Neural progenitor cell (in vitro differentiated cells): ENCODE measurements at places on chromosomes 13 and 19.

DNA sequence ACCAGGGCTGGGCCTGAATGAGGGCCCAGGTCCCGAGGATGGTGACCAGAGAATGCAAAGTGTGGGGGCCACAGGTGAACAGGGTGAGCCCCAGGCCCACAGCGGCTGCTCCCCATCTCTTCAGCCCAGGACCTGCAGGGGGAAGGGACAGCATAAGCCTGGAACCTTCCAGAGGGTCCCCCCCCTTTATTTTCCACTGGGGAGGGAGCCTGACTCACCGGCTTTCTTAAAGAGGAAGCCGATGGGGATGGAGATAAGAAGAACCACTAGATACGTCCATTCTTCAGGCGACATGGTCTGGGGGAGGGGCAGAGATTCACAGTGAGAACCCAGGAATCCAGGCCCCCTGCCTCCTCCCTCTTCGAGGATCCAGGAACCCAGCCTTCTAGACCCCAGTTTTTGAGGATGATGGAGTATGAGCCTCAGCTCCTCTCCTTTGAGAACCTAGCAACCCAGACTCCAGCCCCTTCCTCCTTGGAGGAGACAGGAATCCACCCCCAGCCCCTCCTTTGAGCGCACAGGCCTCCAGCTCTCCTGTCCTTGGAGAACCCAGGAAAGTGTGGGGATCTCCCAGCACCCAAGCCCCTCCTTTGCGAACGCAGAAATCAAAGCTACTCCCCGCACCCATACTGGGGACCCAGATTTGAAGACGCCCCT lies 1.0 kb downstream of the MBOAT7 start:
- peaks cover 16% of the 10 kb centered on the region for H3K4me1 ChIP-seq
- no peak overlapping the region for H3K27ac ChIP-seq
- H3K4me3 ChIP-seq: peak overlapping the region; percentile 80
- peaks cover 3% of the 10 kb centered on the region for H3K36me3 ChIP-seq
- DNase-seq: peak; percentile 53

DNA sequence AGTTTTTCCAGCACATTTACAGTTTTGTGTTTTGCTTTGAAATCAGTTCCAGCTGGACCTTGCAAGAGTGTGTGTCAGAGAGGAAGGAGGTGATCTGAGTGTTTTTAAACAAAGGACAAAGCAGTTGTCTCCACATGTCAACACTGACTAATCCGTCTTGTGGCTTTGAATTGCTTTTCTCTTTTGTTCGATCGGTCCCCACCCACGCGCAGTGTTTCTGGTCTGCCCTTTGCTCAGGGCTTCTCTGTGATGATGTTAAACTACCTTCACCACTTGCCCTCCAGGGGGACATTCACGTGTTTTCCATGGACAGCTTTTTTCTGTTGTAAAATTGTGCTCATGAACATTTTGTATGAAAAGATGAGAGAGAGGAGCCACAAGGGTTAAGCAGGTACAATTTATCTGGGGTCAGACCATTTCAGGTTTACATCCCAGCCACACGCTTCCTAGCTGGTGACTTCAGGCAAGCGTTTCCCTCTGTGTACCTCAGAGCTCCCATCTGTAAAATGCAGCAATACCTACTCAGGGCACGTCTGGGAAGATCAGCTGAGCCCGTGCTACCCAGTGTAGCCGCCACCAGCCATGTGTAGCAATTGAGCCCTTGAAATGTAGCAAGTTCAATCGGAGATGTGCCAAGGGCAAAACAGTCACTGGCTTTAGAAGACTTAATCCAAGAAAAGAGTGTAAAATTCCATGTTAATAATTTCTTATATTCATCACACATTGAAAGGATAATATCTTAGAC lies 13.5 kb upstream of the PLA2G4C start:
- peaks cover 13% of the 10 kb centered on the region for H3K4me1 ChIP-seq
- H3K27ac ChIP-seq: peak overlapping the region; percentile 70
- H3K4me3 ChIP-seq: no peak overlapping the region
- DNase-seq: peak; percentile 78
- no peaks in the 10 kb centered on the region for H3K36me3 ChIP-seq

GRCh38 chr19:29372091-29372415 lies 153.7 kb upstream of the VSTM2B start:
- no peak overlapping the region for H3K27ac ChIP-seq
- peaks cover 9% of the 10 kb centered on the region for H3K4me1 ChIP-seq
- no peak for DNase-seq
- H3K4me3 ChIP-seq: no peak overlapping the region
- H3K27me3 ChIP-seq: no peaks in the 10 kb centered on the region
- H3K36me3 ChIP-seq: no peaks in the 10 kb centered on the region

GRCh38 chr13:33717775-33718174 lies 100.2 kb upstream of the RFC3 start:
- no peaks in the 10 kb centered on the region for H3K4me1 ChIP-seq
- no peaks in the 10 kb centered on the region for H3K36me3 ChIP-seq
- no peak overlapping the region for H3K4me3 ChIP-seq
- no peak overlapping the region for H3K27ac ChIP-seq

DNA sequence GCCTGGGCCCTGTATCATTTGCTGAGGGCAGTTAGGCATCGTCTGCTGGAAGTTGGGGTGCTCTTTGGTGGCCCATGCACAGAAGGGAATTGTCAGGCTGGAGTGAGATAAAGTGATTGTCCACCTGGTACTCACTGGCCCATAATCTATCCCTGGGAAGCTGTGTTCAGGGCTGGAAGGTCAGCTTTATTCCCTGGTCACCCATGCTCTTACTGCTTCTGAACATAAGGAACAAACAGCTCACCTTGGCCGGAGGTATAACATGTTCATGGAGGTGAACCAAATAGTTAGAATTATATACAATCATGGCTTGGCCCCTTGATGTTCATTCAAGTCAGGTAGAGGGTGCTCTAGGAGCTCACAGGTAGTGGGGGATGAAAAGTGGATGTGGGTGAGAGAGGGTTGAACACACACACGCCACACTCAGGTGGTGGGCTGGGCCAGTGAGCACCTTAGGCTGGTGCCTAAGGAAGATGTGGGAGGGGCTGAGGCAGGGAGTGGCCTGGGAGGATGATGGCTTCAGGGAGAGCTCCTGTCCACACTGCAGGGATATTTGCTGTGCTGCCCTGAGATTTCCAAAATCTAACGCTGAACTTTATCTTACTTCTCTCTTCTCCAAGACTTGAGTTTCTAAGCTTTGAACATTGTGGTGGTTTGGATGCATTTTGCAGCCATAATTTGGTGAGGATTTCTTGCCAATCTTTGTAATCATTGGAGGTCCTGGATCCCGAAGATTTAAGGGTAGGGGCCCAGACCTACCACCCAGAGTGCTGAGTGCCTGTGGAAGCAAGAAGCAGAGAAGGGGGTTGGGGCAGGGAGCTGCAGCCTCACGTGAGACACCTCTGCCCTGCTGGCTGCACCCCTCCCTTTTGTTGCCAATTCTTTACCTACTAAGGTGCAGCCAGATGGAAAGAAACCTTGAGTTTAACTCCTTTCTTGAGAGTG lies 420.6 kb downstream of the ZNF536 start:
- H3K4me3 ChIP-seq: no peak overlapping the region
- no peaks in the 10 kb centered on the region for H3K4me1 ChIP-seq
- no peak for DNase-seq
- no peaks in the 10 kb centered on the region for H3K36me3 ChIP-seq

- H3K4me3 ChIP-seq: no peak overlapping the region
- no peak for DNase-seq
- H3K36me3 ChIP-seq: peaks cover 23% of the 10 kb centered on the region
- H3K27ac ChIP-seq: no peak overlapping the region
- H3K4me1 ChIP-seq: no peaks in the 10 kb centered on the region
- H3K27me3 ChIP-seq: no peaks in the 10 kb centered on the region
Measured at GRCh38 chr19:37361994-37362393, 8.9 kb upstream of the ZNF527 start.

DNA sequence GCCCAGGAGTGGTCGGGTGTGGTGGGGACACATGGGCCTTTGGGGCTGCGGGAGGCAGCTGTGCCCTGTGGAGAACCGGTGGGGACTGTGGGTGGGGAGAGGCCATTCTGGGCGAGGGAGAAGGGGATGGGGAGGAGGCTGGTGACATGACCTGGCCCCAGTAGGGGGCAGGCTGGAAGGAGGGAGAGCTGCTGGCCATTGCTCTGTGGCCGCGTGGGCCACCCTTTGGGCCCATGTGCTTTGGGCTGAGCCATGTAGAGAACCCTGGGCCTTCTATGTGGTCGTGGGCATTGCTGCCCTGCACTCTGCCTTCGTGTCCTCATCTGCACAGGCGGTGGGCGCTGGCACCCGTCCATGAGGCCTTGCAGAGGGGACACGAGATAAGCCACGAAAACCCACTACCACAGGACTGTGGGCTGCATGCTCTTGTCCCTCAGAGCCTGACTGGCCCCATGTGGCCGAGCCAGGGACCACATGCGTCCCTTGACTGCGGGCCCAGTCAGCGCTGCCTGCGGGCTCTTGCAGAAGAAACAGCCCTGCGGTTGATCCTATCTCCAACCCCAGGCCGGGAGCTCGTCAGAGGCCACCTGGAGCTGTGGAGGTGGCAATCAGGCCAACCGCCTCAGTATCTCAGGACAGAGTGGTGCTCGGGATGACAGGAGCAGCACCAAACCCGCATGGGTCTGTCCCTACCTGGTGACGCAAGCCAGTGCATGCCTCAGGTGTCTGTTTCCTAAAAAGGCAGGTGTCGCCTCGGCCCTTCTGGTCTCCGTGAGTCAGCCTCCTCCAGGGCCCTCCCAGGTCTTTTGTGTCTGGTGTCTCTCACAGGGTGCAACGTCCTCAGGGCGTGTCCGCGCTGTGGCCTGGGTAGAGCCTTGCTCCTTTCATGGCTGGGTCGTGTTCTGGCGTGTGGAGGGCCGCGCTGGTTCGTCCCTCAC lies 14.3 kb downstream of the FZR1 start:
- H3K4me1 ChIP-seq: peaks cover 4% of the 10 kb centered on the region
- DNase-seq: no peak
- H3K4me3 ChIP-seq: no peak overlapping the region
- H3K27me3 ChIP-seq: no peaks in the 10 kb centered on the region
- H3K36me3 ChIP-seq: no peaks in the 10 kb centered on the region

GRCh38 chr13:21330126-21330861 lies 128.8 kb downstream of the ZDHHC20 start:
- H3K4me3 ChIP-seq: no peak overlapping the region
- peaks cover 25% of the 10 kb centered on the region for H3K4me1 ChIP-seq
- no peaks in the 10 kb centered on the region for H3K36me3 ChIP-seq
- peaks cover 10% of the 10 kb centered on the region for H3K27me3 ChIP-seq
- DNase-seq: no peak
- H3K27ac ChIP-seq: no peak overlapping the region

DNA sequence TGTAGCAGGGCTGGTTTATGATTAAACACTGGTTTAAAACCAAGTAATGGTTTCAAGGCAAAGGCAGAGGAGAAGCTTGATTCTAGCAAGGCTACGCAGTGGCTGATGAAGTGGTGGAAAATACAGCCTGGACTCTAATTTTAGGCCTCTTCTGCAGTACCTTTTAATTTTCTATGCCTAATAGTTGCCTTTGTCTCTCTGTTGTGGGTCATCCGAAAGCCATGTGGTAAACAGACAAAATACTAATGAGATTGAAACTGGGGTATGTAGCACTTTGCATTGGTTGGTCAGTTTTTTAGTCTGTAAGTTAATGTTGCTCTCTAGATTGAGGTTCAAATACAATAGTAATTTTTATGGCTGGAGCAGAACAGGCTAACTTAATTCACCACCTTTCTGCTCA lies 3.3 kb downstream of the LMO7 start:
- DNase-seq: no peak
- H3K4me3 ChIP-seq: no peak overlapping the region

- no peak for DNase-seq
- H3K36me3 ChIP-seq: no peaks in the 10 kb centered on the region
- no peak overlapping the region for H3K4me3 ChIP-seq
- H3K4me1 ChIP-seq: no peaks in the 10 kb centered on the region
Measured at GRCh38 chr19:4054441-4055208, 12.1 kb downstream of the ZBTB7A start.

GRCh38 chr19:57355916-57356315 lies 4.8 kb downstream of the ZNF304 start:
- no peak for DNase-seq
- no peaks in the 10 kb centered on the region for H3K36me3 ChIP-seq
- H3K27ac ChIP-seq: no peak overlapping the region
- H3K27me3 ChIP-seq: no peaks in the 10 kb centered on the region
- H3K4me1 ChIP-seq: no peaks in the 10 kb centered on the region
- no peak overlapping the region for H3K4me3 ChIP-seq

- no peaks in the 10 kb centered on the region for H3K36me3 ChIP-seq
- DNase-seq: no peak
- no peak overlapping the region for H3K27ac ChIP-seq
Measured at GRCh38 chr13:53182724-53183123, 154.1 kb downstream of the OLFM4 start.

GRCh38 chr19:10258080-10258710 lies 6.2 kb downstream of the MRPL4 start:
- H3K4me1 ChIP-seq: no peaks in the 10 kb centered on the region
- H3K27me3 ChIP-seq: no peaks in the 10 kb centered on the region
- no peak overlapping the region for H3K27ac ChIP-seq
- H3K4me3 ChIP-seq: no peak overlapping the region
- H3K36me3 ChIP-seq: no peaks in the 10 kb centered on the region

DNA sequence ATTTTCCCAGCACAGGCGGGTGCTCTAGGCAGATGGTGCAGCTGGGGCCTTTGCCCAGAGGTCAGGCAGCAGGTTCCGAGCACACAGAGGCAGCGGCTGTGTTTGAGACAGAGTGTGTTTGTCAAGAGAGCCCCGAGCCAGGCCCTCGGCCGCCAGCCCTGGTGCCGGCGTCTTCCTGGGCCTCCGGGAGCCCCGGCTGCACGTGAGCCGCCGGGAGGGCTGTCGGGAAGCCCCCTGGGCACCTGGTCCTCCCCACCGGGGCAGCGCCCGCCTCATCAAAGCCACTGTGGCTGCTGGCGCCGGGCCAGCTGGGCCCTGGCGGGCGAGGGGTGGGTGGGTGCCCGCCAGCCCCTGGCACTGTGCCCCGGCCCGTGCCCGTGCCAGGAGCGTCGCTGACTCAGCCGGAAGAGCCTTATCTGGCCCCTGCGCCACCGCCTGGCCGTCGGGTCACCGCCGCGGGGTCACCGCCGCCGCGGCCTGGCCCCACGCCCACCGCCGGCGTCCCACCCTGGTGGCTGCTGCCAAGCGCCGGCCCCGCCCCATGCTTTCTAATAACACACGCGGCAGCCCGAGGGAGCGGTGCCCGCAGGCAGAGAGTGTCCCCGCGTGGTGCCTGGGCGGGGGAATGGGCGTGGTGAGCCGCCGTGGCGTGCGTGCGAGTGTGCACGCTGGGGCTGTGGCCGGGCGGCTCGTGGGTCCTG lies 14.9 kb downstream of the ARID3A start:
- H3K4me3 ChIP-seq: no peak overlapping the region
- no peaks in the 10 kb centered on the region for H3K36me3 ChIP-seq
- no peak overlapping the region for H3K27ac ChIP-seq
- H3K4me1 ChIP-seq: no peaks in the 10 kb centered on the region
